Inflammatory macrophage (primary cell): ENCODE measurements at places on chromosomes 12 and 14.

GRCh38 chr12:75289753-75290152 is 40.4 kb downstream of the CAPS2 start:
- DNase-seq, result no peak

- DNase-seq, result no peak
Observed at GRCh38 chr12:30457621-30458289, 237.9 kb downstream of the IPO8 start.

DNA sequence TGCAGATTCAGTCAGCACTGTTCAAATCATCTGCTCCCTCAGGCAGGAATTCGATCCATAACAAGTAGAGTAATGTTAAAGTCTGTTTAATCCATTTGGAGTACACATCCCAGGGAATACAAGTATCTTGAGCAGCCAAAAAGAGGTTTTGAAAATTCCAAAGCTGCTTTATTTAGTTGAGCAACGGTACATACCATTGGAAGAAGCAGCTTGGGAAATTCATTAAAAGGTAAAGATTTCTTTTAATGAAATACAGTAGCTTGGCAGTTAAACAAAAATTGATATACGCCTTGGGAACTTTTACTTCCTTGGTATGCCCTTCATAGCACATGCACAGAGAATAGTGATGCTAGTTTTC is 153.8 kb downstream of the LRIG3 start:
- DNase-seq, result no peak

- no peak for DNase-seq
Observed at GRCh38 chr12:106142591-106143261, 4.0 kb upstream of the NUAK1 start.

GRCh38 chr12:91215940-91216454 is 33.4 kb upstream of the DCN start:
- no peak for DNase-seq

- DNase-seq, result no peak
Observed at GRCh38 chr14:36829547-36829946, 167.9 kb downstream of the PAX9 start.

GRCh38 chr12:77878901-77879300 is 48.2 kb downstream of the NAV3 start:
- no peak for DNase-seq

GRCh38 chr12:14828892-14829291 is 14.4 kb downstream of the ART4 start:
- peak; percentile 24 for DNase-seq

- no peak for DNase-seq
Observed at GRCh38 chr14:57508756-57509155, 15.1 kb upstream of the CCDC198 start.

DNA sequence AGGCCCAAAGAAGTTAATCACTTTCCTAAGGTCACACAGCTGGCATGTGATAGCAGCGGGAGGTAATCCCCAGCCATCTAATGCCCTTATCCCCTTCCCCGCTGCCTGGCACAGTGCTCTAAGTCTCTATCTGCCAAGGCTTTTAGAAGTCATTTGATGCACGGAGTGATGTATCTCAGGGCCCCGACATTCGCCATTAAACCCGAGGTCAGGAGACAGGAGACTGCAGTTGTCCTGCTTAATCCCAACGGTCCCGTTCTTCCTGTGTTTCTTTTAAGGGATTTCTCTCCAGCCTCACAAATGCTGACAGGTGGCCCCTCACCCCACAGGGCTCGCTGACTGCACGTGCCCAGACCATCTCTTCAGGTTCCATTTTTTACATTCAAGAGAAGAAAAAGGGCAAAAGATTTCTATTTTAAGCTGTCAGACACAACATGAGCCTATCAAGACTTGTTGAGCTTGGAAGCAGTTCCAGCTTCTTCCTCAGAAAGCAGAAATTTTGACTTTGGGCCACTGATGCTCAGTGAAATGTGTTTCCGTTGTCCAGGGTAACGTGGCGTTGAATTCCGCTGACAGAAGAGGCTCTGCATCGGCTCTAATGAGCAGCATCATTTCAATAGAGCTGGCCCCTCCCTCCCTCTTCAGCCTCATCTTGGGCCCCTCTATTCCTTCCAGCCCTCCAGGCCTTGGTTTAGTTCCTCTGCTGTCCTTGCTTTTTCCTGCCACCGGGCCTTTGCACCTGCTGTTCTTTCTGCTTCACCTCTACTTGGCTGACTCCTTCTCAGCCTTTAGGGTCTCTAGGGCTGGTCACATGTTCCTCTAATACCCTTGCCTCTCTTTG is 171.5 kb downstream of the CHST11 start:
- no peak for DNase-seq

- DNase-seq, result no peak
Observed at GRCh38 chr12:24230061-24230701, 280.7 kb upstream of the SOX5 start.

- peak; percentile 77 for DNase-seq
Observed at GRCh38 chr12:130847112-130847511, 8.1 kb upstream of the STX2 start.

DNA sequence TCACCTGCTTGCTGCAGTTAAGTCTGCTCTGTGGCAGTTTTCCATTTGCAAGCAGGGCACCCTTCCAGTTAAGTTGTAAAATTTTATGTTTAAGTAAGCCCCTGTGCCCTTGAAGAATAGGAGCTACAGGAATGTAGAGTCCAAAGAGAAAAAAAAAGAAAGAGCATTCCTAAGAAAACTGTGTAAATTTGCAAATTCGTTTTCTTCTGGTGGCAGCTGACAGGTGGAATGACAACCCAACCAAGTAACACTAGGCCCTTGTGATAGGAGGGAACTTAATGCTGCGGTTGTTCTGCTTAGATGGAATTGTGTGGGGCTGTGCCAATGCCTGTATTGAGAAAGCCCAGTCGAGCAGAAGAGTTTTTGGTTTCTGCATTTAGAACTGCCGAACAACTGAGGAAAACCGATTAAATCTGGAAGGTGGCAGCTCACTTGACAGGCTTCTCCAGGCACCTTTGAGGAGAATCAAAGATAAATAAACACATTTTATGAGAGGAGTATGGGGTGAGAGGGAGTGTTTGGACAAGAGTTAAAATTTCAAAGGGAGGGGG is 280.0 kb downstream of the RAD51B start:
- no peak for DNase-seq

DNA sequence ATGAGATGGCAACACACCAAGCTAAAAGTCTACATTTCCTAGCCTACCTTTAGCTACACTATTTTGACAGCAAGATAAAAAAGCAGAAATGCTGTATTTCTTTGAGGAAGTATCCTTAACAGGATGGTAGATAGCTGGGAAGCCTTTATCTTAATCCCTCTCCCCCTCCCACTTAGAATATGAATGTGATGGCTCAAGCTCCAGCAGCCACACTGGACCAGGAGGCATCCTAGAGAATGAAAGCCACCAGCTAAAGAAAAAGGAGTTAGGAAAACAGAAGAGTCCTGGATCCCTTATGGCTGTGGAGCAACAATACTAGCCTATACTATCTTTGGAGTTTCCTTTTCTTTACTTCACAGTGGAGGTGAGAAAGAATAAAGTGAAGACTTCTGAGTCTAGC is 15.1 kb downstream of the NAP1L1 start:
- no peak for DNase-seq

DNA sequence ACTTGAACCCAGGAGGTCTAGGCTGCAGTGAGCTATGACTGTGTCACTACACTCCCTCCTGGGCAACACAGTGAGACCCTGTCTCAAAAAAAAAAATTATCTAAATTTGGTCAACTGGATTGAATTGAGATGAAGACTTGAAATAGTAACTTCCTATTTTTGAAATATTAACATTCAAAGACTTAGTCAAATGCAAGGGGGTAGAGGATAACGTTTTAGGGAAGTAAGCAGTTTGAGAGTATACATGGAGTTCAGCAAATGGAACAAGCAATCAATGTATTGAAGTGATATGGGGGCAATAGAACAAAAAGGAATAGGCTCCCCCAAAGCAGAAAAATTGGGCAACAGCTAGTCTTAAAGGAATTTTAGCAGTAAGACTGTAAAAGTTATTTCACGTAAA is 4.6 kb upstream of the MFAP5 start:
- peak; percentile 68 for DNase-seq

GRCh38 chr14:90651271-90651804 is 164.9 kb downstream of the TTC7B start:
- DNase-seq, result no peak

GRCh38 chr12:65156366-65156841 is 13.0 kb upstream of the LEMD3 start:
- DNase-seq, result peak; percentile 57

- no peak for DNase-seq
Observed at GRCh38 chr14:80427101-80427500, 215.8 kb upstream of the DIO2 start.

DNA sequence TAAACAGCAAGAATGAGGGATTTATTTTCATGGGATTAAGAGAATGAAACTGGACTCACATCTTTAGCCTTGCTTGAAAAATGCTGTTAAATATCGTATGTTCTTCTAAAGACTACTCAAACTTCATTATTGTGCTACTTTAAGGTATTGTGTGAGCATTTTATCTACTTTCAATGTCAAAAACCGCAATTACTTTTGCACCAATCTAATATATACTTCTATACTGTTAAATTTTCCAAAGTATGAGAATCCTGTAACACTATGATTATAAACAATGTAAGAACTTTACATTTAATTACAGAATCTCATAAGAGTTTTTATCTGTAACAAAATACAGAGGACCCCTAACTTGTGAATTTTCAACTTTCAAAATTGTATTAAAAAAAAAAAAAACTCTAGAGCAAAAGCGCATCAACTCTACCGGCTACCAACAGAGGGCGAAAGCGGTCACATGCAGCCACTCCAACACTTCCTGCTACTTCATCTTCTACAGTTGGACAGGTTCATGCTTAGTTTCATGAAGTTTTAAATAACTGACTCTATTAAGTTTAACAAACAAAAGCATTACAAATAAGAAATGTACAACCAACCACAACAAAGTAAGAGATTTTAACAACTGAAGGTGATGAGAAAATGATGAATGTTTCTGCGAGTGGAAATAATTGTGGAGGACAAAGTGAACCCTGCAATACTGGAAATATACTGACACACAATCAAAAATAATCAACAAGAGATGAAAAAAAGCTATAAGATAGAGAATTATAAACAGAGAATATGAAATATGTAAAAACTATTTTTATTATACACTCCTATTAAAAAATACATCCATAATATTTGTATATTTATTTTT is 210.9 kb downstream of the MED13L start:
- peak; percentile 55 for DNase-seq

DNA sequence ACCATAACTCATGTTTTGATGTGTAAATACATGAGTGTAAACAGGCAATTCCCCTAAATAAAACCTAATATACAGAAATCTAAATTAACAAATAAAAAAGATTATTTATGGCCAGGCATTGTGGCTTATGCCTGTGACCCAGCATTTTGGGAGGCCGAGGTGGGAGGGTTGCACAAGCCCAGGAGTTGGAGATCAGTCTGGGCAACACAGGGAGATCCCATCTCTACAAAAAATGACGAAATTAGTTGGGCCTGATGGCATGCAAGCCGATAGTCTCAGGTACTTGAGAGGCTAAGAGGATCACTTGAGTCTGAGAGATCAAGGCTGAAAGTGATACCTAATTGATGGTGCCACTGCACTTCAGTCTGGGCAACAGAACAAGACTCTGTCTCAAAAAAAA is 48.7 kb downstream of the BCAT1 start:
- DNase-seq, result peak; percentile 7

GRCh38 chr12:40015345-40015744 is 90.5 kb downstream of the SLC2A13 start:
- no peak for DNase-seq

GRCh38 chr14:87998482-87998881 is 5.5 kb upstream of the GALC start:
- DNase-seq, result no peak

DNA sequence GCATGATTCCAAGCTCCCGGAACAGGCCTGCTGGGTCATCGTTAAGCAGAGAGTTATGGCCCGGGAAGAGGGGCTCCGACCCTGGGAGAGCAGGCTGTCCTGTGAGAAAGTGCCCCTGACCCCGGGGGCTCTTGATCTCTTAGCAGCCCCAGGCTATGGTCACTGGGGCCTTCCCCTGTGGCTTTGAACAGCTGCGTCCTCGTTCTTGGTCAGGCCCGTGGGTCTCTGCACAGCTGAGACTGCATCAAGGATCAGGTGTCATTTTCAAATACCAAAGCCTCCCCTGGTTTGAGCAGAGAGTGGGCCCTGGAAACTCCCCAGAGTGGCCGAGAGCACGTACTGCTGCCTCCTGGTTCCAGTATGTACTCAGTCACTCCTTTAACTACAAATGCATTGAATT is 114.8 kb downstream of the ESRRB start:
- no peak for DNase-seq

DNA sequence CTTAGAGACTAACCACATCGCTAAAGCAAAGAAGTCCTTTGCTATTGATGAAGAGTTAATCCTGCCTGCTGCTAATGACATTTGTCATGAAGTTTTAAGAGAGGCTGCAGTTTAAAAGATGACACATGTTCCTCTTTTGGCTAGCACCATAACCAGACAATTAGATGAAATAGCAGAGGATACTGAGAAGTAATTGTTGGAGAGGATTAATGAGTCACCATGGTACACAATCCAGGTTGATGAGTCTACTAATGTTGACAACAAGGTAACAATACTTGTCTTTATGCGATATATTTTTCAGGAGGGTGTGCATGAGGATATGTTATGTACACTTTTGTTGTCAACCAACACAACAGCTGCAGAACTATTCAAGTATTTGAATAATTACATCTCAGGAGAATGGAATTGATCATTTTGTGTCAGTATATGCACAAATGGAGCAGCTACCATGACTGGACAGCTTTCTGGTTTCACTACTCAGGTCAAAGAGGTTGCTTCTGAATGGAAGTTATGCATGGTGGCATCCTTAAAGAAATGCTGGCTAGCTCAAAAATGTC is 56.7 kb downstream of the LRRIQ1 start:
- DNase-seq, result no peak

DNA sequence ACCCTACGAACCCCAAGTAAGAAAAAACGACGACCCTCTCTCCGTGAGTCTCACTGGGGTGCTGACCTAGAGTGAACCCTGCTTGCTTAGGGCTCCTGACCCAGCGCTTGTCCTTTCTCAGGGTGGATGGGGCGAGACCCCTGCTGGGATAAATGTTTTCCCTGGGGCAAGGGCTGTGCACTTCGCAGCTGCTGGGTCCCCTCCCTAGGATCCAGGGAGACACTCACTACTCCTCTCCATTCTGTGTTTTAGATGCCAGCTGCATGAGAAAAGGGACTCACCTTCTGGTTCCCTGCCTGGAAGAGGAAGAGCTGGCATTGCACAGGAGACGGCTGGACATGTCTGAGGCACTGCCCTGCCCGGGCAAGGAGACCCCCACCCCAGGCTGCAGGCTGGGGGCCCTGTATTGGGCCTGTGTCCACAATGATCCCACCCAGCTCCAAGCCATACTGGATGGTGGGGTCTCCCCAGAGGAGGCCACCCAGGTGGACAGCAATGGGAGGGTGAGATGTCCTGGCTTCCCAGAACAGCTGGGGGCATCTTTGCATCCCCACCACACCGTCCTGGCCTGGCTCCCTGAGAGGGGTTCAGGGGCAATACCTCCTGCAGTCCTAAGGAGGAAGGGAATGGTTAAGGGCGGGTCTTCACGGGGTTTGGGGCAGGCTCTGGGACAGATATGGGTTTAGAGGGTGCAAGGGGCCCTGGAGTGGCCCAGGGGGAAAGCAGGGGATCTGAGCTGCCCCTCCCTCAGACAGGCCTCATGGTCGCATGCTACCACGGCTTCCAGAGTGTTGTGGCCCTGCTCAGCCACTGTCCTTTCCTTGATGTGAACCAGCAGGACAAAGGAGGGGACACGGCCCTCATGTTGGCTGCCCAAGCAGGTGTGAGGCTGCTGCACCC is 663 bp downstream of the ANKRD33 start:
- no peak for DNase-seq
